ENCODE measurements at places on chromosomes 5 and 9.

DNA sequence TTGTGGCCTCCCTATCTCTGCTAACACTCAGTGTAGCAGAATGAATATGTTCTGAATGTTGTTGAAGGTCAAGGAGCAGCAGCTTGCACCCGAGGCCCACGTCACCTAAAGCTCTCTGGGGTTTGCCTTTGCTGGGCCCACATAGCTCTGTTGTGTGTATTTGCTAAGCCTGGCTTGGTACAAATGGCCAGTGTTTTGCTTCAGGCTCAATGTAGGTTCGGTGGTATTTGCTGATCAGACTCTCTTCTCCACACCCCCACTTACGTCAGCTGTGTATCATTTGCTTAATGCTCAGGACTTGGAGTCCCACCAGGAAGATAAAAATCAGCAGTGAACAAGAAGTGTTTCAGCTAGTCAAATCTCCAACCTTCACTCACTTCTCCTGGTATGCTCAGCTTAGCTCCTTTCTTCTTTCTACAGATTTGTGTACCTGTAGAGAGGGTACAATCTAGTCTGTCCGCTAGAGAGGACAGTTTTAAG, 4.8 kb upstream of the RFESD start:
- DNase-seq = peak; percentile 10

DNA sequence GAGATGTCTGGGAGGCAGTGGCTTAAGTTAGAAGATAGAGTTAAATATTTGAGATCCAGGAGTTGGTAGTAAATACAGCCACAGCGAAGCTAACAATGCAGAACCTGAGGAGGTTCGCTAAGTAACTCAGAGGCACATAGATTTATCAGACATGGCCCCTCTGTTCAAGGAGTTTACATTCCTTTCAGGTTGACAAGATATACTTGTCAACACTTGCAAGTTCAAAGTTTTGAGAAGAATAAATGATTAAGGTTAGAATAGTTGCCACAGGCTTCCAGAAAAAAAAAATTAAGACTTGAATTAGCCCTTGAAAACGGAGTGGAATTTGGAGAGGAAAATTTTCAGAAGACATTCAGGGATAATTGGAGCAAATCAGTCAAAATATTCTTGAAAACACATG, 658.3 kb upstream of the WWC1 start:
- DNase-seq = no peak

- no peak for DNase-seq
Measured at GRCh38 chr5:132668706-132669454, 4.9 kb upstream of the IL4 start.

DNA sequence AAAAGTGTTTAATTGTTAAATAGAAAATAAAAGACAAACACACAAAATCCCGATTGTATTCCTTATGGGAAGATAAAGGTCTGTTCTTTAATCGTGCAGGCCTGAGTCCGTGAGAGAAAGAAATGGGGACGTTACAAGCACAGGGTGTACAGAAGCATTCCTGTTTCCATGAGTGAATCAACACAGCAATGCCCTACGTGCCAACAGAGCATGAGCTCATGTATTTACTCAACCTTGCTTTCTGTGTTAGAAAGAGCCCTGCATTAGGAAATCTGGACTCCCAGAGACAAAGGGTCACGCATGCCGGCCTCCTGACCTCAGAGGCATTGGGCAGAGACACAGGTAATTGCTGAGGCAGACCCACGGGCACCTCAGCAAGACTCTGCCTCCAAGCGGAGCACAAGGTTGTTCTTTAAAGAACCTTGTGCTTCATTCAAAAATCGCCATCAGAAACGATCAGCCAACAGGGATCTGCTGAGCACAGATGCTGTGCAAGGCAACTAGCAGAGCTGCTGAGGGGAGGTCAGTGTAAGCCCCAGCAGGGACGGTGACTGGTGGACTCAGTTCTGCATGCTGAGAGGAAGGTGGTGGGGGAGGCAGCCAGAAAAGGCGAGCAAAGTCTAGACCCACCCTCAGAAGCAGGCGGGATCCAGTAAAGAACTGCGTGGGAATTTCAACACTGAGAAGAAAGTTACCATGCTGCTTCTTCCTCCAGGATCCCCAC, 101.0 kb downstream of the TLE1 start:
- no peak for DNase-seq

- DNase-seq = no peak
Measured at GRCh38 chr9:79969393-79970145, 397.8 kb downstream of the TLE4 start.

DNA sequence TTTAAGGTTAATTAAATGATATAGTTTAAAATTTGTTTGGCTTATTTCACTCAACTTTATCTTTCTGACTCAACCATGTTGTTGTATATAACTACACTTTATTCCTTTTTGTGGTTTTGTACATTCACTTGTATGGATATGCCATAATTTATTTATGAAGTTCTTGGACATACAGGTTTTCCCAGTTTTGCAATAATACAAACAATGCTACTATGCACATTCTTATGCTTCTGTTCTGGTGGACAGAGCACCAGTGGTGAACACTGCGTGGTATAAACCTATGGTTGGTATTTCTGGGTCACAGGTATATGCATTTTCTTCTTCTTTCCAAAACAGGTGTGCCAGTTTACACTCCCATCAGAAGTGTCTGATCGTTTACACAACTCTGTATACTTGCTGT, 35.7 kb upstream of the TRIM14 start:
- DNase-seq = no peak

DNA sequence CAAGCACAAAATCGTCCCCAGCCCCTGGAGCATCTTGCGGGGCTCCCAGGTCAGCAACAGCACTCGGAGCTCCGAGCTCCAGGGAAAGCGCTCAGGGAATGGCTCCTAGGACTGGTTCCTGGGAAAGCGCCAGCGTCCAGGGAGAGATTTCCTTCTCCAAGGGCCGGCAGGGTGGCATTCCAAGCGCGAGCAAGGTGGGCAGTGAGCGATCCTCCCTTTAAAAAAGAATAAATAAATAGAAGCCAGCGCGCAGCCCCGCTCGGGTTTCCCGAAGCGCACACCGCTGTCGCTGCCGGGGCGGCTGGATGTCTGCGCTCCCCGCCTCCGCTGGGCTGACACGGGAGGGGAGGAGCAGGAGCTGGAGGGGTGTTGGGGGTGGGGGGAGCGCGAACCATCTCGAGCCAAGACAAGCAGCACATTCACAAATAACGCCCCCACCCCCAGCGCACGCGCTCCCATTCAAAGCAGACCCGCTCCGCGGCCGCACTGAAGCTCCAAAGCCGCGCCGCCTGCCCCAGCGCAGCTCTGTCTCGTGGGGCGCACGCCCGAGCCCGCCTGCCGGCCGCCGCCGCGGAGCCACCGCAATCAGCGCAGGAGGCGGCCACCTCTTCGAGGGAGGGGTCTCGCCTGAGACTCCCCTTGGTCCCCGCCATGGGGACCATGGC, 327.4 kb downstream of the SH3GL2 start:
- DNase-seq = no peak

DNA sequence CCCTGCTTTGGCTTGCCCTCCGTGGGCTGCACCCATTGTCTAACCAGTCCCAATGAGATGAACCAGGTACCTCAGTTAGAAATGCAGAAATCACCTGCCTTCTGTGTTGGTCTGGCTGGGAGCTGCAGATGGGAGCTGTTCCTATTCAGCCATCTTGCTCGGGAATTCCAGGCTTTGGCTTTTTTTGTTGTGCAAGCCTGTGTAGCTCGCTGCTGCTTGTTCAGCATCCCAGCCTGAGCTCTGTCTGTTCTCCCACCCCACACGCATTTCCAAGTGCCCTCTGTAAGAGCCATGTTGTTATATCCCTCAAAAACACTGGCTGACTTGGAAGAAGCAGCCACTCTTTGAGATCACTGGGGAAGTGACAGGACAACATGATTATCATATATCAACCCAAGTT, 101.6 kb upstream of the DPYSL3 start:
- no peak for DNase-seq

- DNase-seq = no peak
Measured at GRCh38 chr9:7910426-7911020, 110.9 kb upstream of the DMAC1 start.

GRCh38 chr5:143154510-143155370, 248.7 kb downstream of the NR3C1 start:
- no peak for DNase-seq

DNA sequence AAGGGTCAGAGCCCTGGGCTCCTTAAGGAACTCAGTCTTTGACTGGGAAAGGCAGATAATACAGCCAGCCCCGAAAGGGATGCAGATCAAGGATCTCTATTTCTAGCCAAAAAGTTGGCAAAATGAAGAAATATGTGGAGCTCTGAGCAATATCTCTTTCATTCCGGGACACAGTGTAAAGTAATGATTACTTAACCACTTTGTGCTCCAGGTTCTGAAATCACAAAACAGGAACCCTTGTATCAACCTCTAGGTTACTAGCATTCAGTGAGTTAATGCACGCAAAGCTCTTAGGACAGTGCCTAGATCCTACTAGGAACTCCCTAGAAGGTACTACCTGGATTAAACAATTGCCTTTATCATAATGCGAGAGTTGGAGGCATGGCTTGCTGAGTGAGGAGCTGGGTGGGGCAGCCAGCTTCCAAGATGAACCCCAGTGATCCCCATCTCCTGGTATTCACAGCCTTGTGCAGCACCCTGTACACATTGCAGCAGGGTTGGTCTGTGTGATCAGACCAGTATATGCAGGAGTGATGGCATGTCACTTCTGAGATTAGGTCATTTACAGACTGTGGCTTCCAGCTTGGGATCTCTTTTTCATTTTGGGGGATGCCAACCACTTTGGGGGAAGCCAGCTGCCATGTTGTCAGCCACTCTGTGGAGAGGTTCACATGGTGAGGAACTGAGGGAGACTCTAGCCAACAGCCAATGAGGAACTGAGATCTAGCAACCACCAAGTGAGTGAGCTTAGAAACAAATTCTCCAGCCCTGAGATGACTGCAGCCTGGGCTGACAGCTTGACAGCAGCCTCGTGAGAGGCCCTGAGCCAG, 103.1 kb upstream of the SLC44A1 start:
- no peak for DNase-seq

DNA sequence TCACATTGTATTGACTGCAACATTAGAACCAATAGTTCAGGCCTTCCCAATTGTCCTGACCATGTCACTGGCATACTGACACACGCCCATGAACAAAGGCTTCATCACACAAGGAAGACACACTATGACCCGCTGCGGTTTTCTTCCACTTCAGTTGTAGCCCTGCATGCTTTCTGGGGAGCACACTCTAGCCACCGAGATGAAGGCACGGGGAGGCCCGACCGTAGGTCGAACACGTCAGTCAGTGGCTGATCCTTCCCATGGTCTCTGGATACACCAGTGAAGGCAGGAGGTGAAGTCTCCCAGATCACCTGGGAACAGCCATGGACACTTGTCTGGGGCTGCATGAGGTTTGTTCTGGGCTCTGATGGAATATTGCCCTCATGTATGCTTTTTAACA, 224.7 kb downstream of the FSTL4 start:
- DNase-seq = no peak

DNA sequence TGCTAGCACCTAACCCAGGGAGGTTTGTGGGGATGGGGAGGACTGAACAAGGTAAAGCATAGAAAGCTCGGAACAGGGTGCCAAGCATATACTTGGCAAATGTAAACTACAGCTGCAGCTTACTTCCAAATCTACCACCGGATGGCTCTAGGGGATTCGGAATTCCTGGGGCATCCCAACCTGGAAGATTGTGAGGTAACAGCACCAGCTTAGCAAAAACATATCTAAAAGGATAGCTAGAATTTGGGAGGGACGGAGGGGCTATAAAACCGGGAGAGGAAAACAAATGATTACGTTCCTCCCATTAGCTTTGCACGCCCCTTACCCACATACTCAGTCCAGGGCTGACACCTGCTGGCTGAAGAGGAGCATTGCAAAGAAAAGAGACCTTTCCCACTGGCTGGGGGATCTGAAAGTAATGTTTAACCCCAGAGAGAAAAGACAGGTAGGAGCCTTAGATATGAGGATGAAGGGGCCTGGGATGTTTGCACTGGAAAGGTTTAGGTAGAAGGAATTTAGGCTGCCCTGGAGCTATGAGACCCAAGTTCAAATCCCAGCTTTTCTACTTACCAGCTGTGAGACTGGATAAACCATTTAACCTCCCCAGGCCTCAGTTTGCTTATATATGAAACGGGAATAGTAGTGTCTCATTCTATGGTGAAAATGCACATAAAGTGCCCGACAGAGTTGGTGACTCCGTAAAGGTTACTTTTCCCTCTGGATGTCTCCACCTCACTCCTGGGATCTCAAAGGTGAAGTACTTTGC, 73.6 kb downstream of the FAM114A2 start:
- DNase-seq = no peak

GRCh38 chr5:431001-431710, 11.8 kb upstream of the EXOC3 start:
- DNase-seq = no peak

GRCh38 chr5:178434016-178434761, 156.0 kb downstream of the COL23A1 start:
- DNase-seq = no peak

DNA sequence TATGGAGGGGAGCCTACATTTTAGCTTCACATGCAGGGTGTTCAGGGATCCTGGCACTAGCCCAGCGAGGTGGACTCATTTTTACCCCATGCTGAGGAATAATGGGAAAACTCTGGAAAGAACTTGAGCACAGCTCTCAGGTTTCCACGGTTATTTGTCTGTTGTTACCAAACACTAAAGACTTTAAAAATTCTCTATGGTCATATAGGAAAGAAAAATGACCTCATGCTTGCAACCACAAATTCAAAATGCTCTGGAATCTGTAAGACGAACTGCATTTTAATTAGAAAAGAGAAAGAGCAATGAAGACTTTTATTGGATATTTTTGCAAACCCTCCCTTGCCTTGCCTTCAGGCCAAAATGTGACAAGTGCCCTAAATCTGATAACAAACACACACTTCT, 606.9 kb downstream of the EBF1 start:
- DNase-seq = peak; percentile 65

DNA sequence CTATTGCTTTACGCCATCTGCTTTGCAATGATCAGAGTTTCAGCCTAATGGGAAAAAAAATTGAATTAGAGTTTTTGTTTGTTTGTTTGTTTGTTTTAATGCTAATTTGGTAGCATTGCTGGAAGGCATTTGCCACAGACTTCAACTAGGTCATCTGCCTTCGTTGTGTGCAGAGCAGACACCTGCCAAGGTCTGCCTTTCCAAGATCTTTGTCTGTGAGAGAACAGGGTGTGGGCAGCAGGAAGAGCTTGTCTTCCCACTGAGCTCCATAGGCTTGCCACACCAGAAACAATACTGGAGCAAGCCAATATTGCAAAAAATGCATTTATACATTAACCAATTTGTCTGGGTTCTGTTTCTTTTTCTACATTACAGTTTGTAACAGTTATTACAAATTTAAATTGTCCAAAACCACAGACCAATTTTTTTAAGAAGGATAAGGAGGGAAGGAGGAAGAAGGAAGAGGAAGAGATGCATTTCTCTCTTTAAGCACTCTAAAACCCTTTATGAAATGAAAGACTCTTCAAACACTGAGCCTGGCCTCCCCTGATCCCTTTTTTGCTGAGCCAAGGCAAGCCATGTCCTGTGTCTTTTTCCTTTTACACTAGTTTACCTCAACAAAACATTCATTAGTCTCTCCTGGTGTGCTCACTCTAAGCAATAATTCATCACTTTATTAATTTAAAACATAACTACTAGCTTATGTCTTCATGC, 210.5 kb downstream of the SNX18 start:
- DNase-seq = no peak
